SK-N-SH treated with all-trans-retinoic acid at 6 μM for 48 hours (cell line): ENCODE measurements at places on chromosomes 3 and 15.

GRCh38 chr3:30768703-30769550 lies 125.5 kb downstream of the GADL1 start:
- ATAC-seq, result peak; percentile 80

DNA sequence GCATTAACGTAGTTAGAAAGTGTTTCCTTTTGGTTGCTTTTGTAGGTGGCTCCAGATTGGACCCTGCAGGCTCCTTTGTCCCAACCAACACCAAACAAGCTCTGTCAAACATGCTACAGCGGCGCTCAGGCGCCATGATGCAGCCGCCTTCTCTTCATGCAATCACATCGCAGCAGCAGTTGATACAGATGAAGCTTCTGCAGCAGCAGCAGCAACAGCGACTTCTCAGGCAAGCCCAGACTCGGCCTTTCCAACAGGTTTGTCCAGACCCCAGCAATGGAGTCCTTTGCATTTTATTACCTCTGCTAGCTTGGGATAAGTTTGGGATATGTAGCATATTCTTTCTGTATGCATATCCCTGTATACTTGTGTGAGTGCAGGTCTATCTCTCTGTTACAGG lies 10.1 kb upstream of the P2RY12 start:
- no peak for ATAC-seq

- ATAC-seq, result no peak
Observed at GRCh38 chr3:101884776-101885175, 35.5 kb downstream of the NFKBIZ start.

- ATAC-seq, result peak; percentile 36
Observed at GRCh38 chr15:70154718-70155347, 57.1 kb upstream of the TLE3 start.

DNA sequence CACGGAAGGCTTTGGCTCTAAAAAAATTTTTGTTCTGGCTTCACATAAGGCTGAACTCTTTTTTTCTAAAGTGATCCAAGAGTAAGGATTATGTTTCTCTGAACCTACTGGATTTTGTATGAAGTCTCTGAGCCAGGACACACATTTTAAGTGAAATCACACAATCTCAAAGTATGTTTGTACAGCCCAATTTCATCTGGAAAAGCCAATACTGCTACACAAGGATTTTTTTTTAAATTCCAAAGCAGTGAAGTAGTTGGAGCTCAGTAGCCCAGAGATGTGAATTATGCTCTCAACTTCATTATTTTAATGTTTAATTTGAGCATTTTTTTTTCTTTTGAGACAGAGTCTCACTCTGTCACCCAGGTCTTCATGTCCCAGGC lies 243.9 kb downstream of the FAM43A start:
- no peak for ATAC-seq

GRCh38 chr3:28337230-28337629 lies 11.3 kb upstream of the ZCWPW2 start:
- ATAC-seq, result no peak

DNA sequence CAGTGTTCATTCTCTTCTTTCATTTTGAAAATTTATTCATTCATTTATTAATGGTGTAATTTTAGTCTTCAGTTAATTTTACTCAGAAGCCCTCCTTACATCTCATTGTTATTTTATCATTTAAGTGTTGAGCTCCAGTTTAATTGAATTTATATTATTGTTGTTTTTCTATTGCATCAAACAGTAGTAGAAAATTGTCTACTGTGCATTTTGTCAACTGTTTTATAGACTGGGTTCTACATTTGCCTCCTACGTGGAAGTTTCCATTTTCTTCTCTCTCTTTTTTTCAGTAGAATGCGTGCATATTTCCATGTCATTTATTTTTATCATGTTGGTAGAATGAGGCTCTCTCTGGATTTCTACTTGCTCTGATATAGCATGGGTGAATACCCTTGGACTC lies 487.4 kb downstream of the NR2F2 start:
- ATAC-seq, result no peak

DNA sequence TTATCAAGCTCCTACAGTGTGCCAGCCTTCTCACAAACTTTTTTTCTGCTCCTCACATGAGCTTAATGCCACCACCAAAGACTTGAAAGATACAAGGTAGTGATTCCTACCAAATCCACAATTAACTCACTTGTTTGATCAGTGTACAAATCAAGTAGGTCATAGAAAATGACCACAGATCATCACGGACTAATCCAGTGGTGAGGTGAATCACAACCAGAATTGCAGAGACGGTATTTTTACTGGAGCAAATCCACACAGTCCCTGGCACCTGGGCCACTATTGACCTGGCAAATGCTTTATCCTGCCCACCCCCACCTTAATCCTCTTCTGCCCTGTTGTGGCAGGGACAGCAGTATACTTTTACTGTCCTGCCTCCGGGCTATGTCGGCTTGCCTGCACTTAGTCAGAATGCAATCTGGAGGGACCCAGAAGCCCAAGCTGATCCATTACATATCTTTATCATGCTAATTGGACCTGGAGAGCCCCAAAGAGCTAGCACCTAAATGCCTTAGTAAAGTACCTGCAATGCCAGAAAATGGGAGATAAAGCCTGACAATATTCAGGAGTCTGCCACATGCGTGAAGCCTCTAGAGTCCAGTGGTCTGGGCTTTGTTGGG lies 83.9 kb upstream of the CDV3 start:
- ATAC-seq, result no peak

- ATAC-seq, result peak; percentile 85
Observed at GRCh38 chr3:112811131-112811884, 35.4 kb downstream of the CD200R1L start.

DNA sequence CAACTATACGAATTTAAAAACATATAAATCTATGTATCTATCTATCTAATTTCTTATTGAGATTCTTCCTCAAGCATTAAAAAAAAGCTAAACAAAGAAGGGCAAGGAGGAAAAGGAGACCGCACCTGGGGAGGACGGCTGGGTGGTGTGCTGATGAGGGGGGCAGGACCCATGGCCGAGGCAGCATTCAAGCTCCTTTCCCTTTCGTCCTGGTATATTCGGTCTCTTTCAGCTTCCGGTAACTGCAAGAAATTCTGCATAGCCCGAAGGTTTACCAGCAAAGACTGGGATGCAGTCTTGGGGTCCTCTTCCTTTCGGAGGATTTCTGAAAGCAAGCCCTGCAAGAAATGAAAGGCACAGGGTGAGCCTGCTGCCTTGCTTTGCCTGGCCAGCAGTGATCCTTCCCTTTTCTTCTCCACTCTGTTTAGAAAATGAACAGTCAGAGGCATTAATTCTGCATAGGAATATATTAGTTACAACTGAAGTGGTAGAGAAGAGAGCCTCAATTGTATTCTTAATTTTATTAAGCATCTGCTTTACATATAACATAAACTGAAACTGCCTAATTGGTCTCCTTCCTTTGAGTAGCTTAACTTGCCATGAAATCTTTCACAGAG lies 38.8 kb downstream of the SATB1 start:
- no peak for ATAC-seq
